ENCODE measurements at places on chromosomes 11 and 22.

DNA sequence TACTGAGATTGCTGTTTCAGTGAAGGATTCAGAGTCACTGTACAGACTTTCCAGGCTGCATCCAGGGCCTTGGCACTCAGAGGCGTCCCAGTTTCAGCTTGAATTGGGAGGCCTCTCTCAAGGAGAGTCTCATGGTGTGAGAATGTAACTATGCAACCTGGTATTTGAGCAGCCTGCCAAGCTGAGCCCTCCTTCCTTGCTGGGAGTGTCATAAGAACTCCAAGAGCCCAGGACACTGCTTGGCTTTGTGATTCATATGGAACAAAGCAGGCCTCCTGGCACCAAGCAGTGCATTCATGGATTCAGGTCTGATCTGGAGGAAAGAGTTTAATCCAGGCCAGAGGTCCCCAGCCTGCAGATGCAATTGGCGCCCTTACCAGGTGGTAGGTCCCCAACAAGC, 171.7 kb downstream of the DBX1 start:
- no peak for DNase-seq

- no peak for DNase-seq
These were observed 133.0 kb upstream of the C11orf58 start for GRCh38 chr11:16605389-16605893.

DNA sequence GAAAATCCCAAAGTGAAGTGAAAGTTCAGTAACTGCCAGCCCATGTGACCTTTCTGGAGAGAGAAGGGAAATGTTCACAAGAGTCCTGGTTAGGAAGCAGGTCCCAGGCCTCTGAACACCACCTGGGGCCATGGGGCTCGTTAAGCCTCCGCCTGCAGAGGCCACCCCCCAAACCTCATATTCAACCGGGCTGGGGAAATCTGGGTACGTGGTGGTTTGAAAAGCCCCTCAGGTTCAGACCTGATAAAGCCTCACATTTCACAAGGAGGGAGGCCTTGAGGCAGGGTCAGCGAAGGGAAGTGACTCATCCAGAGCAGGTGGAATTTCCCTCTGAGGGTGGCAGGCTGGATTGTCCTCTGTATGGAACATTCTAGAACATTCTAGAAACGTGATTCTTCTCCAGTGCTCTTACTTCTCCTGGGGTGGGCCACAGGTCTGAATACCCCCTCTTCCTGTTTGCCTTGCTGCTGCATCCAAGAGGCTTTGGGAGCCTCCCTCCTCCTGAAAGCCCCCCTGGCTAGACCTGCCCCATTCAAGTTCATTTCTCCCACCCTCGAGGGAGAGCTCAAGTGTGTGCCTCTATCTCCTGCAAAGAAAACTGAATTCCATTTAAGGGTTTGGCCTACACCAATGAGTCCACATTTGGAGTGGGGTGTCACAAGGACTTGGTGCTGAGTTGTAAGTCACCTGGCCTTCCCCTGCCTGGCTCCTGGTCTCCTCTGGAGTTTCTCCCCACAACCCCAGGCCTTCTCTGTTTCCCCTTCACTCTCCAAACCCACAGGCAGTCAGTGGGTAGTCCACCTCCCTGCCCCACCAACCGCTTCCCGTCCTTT, 6.3 kb downstream of the FXYD2 start:
- peak; percentile 27 for DNase-seq

DNA sequence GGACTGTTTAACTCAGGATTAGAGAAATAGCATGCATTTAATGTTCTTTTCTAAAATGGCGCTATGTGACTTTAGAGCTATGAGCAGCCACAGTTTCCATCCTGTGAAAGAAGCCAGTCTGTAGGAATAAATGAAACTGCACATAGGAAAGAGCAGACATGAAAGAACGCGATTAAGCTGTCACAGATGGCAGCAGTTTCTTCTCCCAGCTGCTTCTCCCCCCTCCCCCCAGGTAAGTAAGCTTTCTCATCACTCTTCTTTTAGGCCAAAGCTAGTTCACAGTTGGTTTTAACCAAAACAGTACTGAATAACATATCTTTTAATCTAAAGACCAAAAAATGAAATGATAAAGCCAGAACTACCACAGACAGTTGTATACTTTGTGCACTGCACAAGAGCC, 266.4 kb downstream of the KCNA4 start:
- DNase-seq: no peak

DNA sequence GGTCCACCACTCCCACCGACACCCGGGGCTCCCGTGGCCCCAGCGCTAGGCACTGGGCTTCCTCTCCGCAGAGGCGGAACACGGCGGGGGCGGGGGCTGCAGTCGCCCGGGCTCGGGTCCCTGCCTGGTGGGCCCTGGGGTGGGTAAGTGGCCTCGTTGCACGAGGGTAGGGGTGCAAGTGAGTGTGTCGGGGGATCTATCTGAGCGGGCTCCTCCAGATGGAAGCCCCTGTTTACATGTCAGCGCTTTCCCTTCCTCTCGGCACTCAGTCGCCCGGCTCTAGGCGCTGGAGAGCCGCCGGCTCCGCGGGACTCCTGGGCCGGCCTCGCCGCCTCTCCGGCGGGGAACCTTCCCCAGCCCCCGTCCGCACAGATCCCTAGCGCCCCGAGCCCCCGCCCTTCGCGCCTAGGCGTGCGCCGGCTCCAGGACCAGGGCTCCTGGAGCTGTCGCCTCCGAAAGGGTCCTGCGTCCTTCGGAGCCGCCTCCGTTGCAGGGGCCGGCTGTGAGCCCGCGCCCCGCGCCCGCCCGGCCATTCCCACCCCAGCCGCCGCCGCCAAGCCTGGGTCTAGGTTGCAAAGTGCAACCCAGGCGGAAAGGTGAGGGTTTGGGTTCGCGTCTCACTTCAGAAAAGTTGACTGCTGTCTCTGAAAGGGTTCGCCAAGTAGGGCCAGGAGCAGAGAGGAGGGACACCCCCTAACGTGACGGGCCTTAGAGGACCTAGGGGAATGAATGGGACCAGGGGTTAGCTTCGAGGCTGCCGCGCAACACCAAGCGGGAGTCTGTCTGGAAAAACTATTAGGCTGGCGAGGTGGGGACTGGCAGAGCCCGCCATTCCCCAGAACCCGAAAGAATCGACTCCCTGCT, 978 bp downstream of the FLI1 start:
- peak; percentile 38 for DNase-seq

Measured in CD8-positive, alpha-beta memory T cell (primary cell).